Activated naive CD4-positive, alpha-beta T cell treated with Interleukin-2 at 50 U/mL for 16 hours (primary cell): ENCODE measurements at places on chromosomes 11 and 22.
A peak's percentile ranks its signal among the peaks of the same experiment; 100 is the strongest.

- DNase-seq: no peak
Measured at GRCh38 chr11:130464291-130464812, 15.9 kb downstream of the ADAMTS15 start.

- no peak for DNase-seq
Measured at GRCh38 chr11:60305906-60306619, 21.0 kb upstream of the MS4A6E start.

- DNase-seq: peak; percentile 45
Measured at GRCh38 chr11:117438371-117439000, 110.8 kb downstream of the CEP164 start.

DNA sequence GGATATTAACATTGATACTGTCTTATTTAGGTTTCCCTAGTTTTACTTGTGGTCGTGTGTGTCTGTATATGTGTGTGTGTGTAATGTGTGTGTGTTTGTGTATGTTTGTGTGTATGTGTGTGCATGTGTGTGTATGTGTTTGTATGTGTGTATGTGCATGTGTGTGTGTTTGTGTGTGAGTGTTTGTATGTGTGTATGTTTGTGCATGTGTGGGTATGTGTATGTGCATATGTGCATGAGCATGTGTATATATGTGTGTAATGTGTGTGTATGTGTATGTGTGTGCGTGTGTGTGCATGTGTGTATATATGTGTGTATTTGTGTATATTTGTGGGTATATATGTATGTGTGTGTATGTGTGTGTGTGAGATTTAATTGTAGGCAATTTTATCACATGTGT lies 17.3 kb upstream of the DNAL4 start:
- DNase-seq: no peak

- DNase-seq: no peak
Measured at GRCh38 chr11:47396049-47396320, 12.4 kb upstream of the SLC39A13 start.

- DNase-seq: no peak
Measured at GRCh38 chr11:121351083-121351630, 58.6 kb downstream of the SC5D start.

DNA sequence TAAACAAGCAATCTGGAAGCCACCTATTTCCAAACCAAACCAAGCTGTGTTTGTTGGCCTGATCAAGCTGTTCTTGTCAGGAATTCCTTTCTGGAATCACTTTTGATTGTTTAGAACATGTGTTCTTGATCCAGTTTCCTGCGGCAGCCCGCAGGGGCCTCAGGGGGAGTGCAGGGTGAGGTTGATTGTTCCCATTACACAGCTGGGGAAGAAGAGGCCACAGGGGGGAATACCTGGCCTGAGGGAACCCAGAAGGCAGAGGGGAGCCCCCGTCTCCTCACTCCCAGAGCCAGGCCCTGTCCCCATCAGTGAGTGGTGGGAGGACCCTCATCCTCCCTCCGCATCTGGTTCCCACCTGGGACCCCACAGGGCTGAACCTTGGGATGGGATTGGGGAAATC lies 4.2 kb downstream of the MRGPRD start:
- no peak for DNase-seq

DNA sequence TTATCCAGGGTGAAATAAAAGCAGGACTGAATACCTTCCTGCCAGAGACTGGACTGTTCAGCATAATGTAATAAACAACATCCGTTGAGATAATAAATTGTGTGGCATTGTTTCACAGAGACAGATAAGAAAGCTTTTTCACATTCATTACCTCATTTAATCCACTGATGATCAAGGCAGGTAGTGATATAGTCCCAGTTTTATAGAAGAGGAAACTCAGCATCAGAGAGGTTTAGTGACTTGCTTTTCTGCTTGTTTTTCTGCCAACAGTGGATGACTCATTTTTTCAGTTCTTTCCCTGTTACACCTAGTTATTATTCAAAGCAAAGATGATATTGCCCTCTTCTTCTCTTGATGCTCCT lies 4.0 kb downstream of the MYO18B start:
- no peak for DNase-seq

DNA sequence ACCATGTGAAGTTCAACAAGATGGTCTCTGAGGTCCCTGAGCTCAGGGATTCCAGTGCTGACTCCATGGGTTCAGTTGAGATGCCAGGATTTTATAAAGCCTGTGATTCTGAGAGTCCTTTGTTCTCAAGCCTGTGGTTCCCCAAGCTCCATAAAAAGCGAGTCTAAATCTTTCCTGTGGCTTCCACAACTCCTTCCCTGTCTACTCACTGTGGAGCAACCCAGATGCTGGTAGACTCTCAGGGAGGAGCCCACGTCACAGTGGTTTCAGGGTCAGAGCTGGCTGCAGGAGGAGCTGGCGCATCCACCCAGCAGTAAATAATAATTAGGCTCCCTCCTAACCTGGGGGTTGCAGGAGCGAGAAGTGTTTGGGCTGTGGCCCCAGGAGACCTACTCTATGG lies 2.0 kb upstream of the RELT start:
- DNase-seq: no peak

DNA sequence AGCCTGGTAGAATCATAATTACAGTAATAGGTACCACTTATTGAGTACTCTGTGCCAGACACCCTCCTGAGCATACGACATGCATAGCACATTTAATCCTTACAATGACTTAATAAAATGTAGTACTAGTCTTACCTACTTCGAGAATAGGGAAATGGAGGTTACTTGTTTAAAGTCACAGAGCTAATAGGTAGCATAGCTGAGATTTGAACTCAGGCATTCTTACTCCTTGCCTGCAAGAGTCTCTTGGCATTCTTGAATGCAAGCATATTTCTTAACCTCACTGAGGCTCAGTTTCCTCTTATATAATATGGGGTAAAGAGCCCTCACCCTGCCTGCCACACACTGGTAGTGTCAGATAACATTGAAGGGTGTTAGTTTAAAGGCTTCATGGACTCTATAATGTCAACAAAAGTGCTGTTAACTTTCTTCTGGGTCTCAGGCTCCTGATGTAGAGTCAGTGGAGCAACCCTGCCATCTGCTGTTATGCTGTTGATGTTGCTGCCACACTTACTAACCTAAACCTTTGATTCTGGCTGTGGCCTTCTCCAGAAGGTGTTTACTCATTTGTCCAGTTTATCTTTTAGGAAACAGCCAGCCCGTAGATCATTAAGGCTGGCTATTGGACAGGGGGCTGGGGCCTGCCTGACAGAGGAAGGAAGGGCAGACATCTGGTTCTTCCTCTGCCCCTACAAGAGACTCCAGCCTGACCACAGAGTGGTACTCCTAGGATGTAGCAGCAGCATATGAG lies 18.9 kb downstream of the LIMK2 start:
- peak; percentile 54 for DNase-seq

DNA sequence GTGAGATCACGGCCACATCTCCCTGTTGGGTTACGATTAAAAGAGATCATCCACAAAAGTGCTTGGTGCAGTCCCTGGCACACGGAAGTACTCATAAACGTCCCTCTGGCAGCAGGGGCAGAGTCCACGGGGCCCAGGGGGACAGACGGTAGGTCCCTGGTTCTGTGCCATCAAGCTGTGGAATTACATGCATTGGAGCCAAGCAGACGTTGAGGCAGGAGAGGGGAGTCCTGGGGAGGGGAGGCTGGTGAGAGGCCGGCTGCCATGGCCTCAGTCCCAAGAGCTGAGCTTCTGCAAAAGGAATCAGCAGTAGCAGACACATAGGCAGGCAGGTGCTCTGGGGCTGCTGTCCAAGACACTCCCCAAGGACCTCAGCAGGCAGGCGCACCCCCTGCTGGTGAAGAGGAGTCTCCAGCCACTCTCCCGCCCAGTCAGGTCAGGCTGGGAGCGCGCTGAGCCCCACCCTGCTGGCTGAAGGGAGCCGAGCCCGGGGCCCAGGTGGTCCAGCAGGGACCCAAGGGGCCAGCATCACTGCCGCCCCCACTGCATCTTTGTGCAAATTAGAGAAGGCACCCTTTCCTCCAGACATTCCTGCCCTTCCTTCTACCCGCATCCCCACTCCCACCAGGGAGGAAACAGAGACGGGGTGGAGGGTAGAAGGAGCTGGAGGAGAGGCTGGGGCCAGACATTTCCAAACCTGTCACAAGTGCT lies 7.6 kb upstream of the KCTD17 start:
- peak; percentile 53 for DNase-seq

DNA sequence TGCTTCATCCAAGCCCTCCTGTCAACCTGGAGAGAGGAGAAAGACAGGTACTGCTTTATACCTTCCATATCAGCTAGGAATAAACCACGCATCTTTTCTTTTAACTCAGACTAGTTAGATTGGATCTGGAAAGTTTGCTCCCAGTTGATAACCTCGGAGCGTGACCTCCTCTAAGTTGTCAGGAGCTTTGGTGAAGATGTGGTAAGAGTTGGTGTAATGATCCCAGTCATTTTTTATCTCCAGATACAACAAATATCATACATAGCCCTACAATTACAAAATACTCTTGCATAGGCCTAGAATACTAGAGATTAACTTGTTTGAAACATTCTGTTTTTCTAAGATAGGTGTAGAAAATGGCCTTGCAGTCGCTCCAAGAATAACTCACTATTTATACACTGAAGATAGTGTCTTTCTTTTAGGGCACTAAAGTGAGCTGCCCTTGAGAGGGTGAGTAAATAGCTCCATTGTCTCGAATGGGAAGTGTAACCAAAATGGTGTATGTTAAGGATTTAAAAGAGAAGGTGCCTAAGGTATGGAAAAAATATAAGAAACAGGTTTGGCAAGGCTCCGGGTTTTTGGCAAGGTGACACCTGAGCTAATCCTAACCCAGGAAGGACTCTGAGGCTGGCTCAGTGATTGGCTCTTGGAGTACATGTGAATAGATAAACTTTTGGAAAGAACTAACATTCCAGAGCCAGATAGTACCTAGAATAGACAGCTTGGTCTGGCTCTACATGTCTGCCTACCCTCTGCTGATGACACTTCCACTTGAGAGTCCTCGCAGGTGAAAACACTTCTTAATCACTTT lies 59.4 kb downstream of the GLYATL1 start:
- DNase-seq: no peak

DNA sequence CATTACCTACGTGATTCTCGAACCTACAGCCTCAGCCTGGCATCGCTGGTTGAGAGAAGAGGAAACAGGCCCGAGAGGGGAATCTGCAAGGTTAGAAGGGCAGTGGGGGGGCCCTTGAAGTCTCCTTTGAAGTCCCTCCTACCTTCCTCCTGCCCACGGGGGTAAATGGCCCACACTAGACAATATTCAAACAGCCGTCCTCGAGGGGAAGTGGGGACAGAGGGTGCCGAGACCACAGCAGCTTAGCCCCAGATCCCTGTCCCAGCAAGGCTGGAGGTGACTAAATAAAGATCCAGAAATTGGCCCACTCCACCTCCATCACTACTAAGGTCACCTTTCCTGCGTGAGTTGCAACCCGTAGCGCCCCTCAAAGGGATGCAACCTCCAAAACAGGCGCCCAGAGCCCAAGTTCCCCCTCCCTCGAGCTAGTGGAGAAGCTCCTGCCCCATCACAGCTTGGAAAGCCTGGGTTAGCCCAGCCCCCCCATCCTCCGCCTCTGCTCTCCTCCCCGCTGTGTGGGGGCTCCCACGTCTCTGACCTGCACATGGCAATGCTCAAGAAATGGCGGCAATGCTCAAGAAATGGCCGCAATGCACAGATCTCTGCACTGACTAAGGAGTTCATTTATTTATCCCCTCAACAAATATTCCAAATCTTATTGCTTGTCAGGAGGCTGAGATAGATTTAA lies 788 bp upstream of the RASL10A start:
- DNase-seq: no peak

DNA sequence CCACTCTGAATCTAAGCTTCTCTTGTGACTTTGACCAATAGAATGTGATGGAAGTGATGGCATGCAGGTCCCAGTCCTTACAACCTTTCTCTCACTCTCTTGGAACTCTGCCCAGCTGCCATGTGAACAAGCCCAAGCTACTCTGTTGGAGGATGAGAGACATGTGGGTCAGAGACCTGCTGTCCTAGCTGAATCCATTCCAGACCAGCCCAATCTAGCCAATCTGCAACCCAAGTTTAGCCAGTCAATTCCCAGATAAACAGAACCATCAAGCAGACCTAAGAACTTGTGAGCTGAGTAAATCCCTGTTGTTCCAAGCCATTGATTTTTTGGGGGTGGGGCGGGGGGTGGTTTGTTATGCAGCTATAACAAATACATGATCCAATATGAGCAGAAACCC lies 69.2 kb upstream of the GRK3 start:
- DNase-seq: no peak

- no peak for DNase-seq
Measured at GRCh38 chr22:44133901-44134571, 46.7 kb upstream of the PARVG start.

GRCh38 chr11:100734743-100735527 lies 47.8 kb downstream of the ARHGAP42 start:
- no peak for DNase-seq

DNA sequence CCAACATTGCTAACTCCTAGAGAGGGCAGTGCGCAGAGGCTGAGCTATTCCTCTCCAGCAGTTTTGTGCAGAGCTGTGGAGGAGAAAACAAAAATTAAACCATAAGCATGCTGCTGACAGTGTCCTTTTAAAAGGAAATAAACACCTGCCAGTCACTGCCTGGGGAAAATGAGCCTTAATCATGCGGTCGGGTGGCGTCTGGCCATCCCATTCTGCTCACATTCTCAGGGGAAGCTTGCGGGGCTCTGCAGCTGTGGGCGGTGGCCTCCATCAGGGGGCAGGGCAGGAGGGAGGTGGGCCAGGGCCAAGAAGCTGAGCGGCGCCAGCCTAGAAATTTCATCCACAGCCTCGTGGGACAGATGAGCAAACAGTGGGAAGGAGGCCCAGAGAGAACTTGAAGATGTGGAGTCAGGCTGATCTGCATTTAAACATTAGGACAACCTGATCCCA lies 71.0 kb upstream of the TP53I11 start:
- DNase-seq: no peak

GRCh38 chr11:78615724-78616123 lies 41.1 kb upstream of the NARS2 start:
- DNase-seq: no peak

GRCh38 chr11:78453140-78453935 lies 35.7 kb upstream of the GAB2 start:
- no peak for DNase-seq

DNA sequence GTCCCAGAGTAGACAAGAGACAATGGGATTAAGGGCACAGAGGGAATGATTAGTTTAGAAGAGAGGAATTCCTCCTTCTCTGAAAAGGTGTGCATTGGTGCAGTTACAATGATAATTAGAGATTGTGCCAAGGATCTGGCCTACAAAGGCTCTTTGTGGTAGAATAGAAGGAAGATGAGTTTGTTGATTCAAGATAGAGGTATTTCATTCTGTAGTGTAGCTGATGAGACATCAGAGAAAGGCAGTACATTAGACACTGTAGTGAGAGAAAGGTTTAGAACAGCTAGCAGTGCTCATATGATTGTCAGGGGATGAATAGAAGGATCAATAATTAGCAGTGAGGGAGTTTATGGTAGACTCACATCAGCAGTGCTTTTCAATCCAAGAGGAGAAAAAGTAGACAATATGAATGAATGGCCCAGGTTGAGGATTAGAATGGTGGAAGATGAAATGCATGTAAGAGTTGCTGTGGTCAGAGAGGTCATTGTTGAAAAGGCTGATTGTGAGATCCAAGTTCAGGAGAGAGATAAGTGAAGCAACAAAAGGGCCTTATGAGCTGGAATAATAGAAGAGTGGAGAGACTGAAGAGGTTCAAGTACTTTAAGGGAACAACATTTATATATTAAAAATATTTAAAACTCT lies 28.9 kb downstream of the SIK2 start:
- DNase-seq: no peak

- DNase-seq: peak; percentile 69
Measured at GRCh38 chr22:23178512-23179254, 1.6 kb upstream of the BCR start.
